ENCODE measurements at places on chromosomes 3 and 15.
A peak's percentile ranks its signal among the peaks of the same experiment; 100 is the strongest.

DNA sequence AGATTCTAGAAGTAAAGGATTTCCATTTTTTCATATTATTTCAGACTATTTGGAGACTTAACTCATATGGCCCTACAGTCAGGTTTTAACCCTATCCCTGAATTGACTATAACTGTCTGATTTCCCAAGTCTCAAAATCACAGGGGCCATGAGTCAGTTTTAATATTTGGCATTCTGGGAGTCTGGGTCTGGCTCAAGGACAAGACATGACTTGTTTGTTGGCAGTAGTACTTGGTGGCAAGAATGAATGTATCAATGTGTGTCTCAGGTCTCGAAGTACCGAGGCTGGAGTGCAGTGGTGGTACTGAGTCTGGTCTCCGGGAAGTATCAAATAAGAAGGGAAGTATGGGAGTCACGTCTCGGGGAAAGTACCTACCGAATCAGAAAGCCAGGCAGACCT, 10.8 kb downstream of the UMPS start:
- no peak for DNase-seq

DNA sequence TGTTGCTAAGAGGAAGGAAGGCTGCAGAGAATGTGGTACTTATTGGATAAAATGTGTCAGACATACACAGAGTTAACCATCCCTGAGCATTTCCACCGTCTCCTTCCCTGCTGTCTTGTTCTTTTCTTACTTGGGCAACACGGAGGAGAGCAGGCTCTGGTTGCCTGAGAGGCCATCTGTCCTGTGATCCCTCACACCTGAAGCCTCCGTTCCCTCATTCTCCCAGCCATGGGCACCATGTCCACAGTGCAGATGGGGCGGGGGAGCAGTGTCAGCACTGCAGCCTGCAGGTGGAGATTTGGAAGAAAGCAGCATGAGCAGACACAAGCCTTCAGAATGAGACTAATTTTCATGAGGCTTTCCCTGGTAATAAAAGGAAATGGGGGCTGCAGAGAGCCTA, 133.7 kb downstream of the CHCHD6 start:
- no peak for DNase-seq

DNA sequence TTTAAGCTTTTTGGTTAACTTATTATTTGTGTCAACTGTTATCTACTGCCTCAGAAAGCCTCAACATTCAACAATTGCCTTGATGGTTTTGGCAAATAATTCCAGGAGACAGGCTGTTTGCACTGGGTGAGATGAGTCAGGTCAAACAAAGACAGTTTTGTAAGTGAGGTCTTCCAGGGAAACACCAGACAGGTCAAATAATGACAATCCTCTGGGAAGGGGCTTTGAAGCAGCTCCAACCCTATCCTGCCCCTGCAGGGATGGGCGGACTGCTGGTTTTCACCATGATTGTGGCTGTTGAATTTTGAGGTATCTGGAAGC, 79.4 kb upstream of the PRR23E start:
- no peak for DNase-seq

DNA sequence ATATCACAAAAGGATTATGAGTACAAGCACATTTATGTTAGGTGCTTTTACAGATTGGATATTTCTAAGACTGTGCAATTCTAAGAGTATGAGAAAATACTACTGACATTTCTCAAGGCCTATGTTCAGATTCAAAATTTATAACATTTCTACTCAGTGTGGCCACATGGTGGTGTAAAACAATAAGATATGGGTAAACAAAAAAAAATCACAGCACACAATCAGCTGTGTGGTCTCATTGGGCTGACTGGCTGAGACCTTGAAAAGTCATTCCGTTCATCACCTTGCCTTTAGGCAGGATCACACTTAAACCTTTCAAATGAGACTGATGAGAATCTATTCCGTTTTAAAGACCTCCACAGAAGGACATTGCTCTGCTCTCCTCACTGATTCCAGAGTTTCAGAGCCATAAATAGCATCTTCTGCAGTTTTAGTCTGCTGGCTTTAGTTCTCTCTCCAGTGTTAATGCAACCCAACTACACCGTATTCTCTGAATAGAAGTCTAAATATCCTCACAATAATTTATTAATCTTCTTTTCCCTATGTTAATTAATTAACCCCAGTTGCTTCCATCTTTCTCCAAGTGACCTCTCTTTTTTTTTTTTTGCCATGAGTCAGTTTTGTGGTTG, 158.2 kb downstream of the SPATA16 start:
- no peak for DNase-seq

- DNase-seq: peak; percentile 11
These were observed 28.2 kb upstream of the XIRP1 start for GRCh38 chr3:39220407-39221140.

- no peak for DNase-seq
These were observed 16.0 kb downstream of the UBE2E2 start for GRCh38 chr3:23219117-23219516.

- DNase-seq: no peak
These were observed 18.8 kb upstream of the FAM81A start for GRCh38 chr15:59419170-59419569.

GRCh38 chr3:16134173-16134928, 40.1 kb upstream of the GALNT15 start:
- DNase-seq: no peak

DNA sequence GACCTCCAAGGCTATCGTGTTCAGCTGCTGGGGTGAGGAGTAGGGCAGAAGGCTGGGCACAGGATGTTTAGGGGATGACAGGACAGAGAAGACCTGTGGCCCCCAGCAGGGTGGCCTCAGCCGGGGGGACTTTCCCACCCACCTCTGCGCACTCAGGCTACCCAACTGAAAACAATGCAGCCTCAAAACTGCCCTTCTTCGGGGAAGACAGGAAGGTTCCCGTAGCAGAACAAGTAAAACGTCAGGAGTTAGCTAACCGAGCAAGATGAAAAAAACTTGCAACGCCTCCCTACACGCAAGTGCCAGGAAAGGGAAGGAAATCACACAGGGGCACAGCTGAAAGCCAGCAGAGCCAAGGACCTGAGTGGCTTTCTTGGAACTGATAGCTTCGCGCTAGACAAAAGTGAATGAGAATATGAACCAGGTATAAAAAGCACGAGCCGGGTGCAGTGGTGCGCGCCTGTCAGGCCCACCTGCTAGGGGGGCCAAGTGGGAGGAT, 38.4 kb upstream of the FURIN start:
- DNase-seq: no peak

- DNase-seq: no peak
These were observed 89.7 kb downstream of the CRTC3 start for GRCh38 chr15:90619468-90619867.

- no peak for DNase-seq
These were observed 136.5 kb downstream of the CPNE4 start for GRCh38 chr3:131898346-131898745.

- DNase-seq: no peak
These were observed 1.5 kb downstream of the UQCC5 start for GRCh38 chr3:52537726-52538421.

- DNase-seq: no peak
These were observed at the start of gene PAK6 for GRCh38 chr15:40238532-40239403. Gene PAK6, plus strand, starts transcription at chr15:40239063. Its CDS starts 25,723 bp downstream, at chr15:40264786.

DNA sequence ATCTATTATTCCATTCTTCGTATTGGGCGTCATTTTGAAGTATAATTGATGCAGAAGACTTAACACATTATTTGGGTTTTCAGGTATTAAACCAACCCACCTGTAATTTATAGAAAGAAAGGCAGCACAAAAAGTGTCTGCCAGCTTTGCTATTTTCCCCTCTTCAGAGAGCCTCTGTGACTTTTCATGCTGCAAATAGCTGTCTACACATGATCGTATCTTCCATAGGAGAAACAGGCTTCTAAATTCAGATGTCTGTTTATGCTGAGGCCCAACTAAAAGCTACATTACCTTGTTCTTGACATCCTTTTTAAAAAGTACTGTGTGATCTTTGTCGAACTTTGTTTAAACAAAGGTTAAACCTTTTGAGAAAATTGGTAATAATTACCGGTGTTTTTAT, 5.0 kb downstream of the ACKR2 start:
- DNase-seq: no peak

- DNase-seq: no peak
These were observed 434.9 kb upstream of the TPM1 start for GRCh38 chr15:62607643-62608042.

GRCh38 chr3:122975163-122975923, 52.2 kb downstream of the SEMA5B start:
- DNase-seq: peak; percentile 81

DNA sequence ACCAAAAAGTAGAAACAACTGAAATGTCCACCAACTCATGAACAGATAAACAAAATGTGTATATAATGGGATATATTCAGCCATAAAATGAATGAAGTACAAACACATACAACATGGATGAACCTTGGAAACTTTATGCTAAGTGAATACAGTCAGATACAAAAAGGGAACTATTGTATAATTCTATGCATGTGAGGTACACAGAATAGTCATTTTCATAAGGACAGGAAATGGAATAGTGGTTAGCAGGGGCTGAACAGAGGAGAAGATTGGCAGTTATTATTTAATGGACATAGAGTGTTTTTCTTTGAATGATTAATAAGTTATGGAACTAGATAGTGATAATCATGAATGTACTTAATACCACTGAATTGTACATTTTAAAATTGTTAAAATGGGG, 20.0 kb upstream of the TRANK1 start:
- no peak for DNase-seq

DNA sequence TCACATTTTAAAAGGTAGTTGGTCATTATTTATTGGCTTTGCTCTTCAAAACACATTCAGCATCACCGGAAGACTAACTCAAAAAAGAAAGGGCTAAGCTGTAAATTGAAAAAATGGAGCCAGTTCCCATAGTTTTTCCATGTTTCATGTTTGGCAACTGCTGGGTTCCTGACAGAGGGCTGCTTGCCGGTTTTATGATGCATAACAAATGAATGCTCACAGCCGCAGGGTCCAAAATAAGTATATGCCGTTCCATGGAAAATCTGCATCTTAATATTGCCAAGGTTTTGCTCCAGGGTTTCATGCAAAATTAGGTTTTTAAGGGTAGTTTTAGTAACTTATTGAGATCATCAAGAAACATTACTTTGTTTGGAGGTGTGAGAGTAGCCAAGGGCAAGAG, 15.8 kb downstream of the SLC12A1 start:
- no peak for DNase-seq

Measured in muscle of arm (tissue), 14 donors.